ENCODE measurements at places on chromosomes 2 and 18.

- no peak for DNase-seq
Measured at GRCh38 chr2:15673919-15674636, 82.4 kb downstream of the DDX1 start.

DNA sequence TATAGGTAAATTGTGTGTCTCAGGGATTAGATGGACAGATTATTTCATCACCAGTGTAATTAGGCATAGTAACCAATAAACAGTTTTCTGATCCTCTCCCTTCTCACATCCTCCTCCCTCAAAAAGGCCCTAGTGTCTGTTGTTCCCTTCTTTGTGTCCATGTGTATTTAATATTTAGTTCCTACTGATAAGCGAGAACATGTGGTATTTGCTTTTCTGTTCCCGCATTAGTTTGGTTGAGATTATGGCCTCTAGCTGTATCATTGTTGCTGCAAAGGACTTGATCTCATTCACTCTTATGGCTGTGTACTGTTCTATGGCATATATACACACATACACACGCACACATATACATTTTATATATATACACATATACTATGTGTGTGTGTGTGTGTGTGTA lies 866.2 kb downstream of the CCDC85A start:
- no peak for DNase-seq

DNA sequence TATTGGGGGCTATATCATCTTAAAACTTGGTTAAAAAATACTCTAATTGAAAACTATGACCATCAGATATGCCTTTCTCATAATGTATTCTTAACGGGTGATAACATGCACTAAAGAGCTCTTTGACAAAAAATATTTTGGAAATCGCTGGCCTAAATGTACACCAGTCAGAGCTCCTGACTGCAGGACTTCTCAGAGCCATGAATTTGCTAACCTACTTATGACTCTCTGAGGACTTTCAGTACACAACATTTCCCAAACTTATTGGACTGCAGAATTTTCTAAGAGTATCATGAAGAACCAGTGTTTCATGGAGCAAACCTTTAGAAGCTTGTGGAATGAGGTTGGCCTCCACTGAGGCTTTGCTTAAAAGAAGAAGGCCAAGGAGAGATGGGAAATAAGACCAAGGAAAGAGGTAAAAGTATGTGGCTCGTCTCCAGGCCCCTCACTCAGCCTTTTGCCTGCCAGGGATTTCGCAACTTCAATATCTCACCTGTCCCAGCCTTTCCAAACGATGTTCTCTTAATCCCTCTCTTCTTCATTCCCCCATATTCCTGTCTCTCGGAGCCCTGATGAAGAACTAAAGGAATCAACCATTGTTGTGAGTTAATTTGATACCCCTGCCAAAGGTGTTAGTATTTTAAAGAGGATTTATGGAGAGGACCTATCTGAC lies 88.8 kb upstream of the EPC2 start:
- no peak for DNase-seq

DNA sequence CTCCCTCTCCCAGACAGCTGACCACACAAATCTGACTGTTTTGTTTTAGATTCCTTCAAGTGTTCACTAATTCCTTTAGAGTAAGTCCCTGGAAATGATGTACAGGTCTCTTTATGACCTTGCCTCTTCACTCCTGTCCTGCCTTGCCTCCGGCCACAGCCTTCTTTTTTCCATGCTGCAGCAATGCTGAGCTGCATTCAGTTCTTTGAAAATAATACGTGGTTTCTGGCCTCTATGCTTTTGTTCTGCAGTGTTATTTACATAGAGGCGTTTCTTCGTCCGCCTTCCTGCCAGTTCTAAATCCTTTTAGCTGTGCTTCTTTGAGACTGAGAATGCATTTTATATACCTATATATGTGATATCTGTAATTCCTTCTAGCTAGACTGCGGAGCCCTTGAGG lies 87.2 kb downstream of the PPP1R1C start:
- no peak for DNase-seq

DNA sequence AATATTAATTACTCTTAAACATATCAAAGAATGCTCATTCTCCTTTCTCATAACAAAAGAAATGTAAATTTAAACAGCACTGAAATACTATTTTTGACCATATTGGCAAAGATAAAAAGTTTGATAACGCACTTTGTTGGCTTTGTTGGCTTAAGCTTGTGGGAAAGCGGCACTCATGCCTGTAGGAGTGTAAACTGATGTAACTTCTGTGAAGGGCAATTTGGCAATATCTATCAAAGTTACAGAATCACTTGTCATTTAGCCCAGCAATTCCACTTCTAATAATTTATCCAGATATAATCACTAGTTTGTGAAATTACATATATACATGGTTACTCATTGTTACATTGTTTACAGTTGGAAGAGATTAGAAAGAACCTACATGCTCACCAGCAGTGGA lies 311.8 kb upstream of the STON1 start:
- no peak for DNase-seq

DNA sequence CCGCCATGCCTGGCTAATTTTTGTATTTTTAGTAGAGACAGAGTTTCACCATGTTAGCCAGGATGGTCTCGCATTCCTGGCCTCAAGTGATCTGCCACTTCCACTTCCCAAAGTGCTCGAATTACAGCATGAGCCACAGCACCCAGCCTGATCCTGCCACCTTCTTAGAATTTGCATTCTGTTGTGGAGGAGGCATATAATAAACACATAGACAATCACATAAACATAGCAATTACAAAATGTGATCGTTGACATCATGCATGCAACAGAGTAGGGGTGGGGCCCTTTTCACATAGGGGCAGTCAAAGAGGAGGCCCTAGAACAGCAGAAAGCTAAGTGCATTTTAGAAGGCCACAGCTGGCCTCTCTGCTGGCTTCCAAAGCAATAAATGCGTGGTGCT lies 39.9 kb upstream of the TSPYL6 start:
- no peak for DNase-seq

GRCh38 chr18:56085551-56085950 lies 497.6 kb upstream of the TCF4 start:
- no peak for DNase-seq

- no peak for DNase-seq
Measured at GRCh38 chr2:173117678-173118077, 42.0 kb downstream of the MAP3K20 start.

DNA sequence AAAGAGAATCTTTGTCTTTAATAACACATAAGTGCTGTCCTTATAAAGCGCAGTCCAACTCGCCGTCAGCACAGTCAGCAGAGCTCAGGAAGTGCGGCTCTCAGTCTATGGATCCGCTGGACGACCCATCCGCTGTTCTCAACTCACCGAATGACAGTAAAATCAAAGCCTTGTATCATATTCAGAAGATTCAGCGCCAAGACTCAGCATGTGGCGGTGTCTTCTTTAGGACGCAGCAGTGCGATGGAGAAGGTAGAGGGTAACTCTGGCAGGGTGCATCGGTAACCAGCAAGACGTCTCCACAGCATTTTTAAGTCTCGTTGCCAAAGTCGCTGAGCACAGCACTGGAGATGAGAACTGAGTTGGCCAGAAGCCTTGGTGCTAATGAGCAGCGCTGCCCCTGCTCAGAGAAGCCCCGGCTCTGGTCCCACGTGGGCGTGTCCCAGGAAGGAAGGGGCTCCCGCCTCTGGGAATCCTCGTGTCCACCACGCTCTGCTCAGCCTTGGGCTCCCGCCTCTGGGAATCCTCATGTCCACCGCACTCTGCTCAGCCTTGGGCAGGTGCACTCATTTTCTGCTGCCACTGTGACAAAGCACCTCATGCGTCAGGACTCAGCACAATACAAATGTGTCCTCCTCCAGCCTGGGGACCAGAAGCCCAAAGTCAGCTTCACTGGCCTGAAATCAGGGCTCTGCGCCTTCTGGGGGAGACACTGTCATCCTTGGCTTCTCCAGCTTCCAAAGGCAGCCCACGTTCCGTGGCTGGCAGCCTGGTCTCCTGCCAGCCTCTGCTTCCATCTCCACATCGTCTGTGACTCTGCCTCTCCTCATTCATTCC lies 238.0 kb upstream of the SALL3 start:
- DNase-seq: no peak

DNA sequence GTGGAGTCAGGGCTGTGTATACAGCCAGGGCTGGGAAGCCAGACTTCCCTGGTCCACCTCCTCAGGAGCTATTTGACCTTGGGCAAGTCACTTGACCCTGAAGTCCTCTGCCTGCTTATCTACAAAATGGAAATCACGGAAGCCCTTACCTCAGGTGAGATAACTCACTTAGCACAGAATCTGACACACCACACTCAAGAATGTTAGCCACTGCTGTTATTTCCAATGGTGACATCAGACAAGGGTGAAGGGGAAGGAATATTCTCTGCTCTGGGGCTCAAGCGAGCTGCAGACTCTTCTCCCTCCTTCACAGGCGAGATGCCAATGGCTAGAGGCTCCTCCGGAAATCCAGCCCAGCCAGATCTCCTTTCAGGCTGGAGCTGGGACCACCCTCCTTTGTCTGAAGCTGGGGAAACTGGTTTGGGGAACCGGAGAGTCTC lies 189.6 kb downstream of the HAUS1 start:
- DNase-seq: no peak

DNA sequence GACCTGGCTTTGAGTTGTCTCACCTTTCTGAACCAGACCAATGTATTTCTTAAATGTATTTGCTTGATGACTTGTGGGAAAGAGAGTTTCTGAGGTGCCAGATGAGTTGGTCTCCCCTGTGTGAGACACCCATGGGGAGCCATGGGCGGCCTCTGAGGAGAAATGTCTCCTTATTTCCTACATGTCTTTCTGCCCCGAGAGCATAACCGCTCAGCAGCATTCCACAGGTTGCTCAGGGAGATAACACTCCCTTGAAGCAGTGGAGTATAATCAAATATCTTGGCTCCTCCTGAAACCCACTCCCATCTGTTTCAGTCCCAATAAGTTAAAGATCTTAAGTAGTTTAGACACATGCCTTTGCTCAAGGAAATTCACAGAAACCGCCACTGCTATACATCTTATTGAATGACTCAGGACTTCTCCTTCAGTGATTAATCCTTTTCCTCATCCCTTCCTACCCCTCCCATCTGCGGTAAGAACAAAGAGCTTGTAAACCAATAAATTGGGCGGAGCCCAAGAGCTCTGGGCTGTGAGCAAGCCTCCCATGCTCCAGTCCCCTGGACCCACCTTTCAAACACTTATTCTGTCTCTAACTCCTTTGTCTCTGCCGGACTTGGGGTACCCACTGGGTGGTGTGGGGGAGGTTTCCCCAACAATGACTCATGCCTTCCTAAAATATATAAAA lies 285.5 kb upstream of the LRRTM4 start:
- no peak for DNase-seq

- no peak for DNase-seq
Measured at GRCh38 chr2:113979191-113980128, 89.6 kb downstream of the ACTR3 start.

- DNase-seq: no peak
Measured at GRCh38 chr2:154978244-154978643, 279.7 kb downstream of the KCNJ3 start.

GRCh38 chr2:150690870-150691269 lies 203.4 kb upstream of the RND3 start:
- no peak for DNase-seq

- DNase-seq: no peak
Measured at GRCh38 chr2:119511989-119512388, 12.3 kb downstream of the SCTR start.

GRCh38 chr2:27992787-27993401 lies 102.4 kb downstream of the BABAM2 start:
- no peak for DNase-seq

DNA sequence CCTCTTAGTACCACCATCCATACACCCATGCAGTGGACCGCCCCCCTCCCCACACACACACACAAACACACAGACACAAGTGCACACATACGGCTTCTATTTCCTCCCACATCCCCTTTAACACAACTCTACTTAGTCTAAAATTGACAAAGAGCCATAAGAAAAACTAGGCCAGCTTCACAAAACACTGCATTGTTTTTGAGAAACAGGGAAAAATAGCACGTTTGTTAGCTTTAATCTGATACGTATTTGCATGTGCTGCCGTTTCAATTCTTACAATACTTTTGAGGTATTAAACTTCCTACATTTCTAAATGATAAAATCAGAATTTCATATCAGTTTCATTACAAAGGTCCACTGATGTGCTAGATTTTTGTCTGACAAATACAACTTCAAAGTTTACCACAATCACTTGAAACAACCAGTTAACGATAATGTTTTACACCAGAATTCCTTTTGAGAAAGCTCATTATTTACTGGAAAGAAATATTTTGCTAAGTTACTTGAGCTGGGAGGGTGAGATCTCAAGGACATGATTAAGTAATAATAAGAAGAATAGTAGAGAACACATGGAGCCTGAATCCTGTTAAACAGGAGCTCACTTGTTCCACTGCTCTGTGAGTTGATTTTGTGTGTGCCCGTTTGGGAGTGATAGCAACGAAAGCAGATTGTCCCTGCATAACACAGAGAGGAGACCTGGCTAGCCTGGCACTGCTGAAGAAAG lies 74.5 kb downstream of the MOGAT1 start:
- DNase-seq: no peak

- no peak for DNase-seq
Measured at GRCh38 chr2:171318463-171318934, 115.3 kb downstream of the METTL8 start.

- no peak for DNase-seq
Measured at GRCh38 chr2:5849562-5849961, 157.4 kb downstream of the SOX11 start.

DNA sequence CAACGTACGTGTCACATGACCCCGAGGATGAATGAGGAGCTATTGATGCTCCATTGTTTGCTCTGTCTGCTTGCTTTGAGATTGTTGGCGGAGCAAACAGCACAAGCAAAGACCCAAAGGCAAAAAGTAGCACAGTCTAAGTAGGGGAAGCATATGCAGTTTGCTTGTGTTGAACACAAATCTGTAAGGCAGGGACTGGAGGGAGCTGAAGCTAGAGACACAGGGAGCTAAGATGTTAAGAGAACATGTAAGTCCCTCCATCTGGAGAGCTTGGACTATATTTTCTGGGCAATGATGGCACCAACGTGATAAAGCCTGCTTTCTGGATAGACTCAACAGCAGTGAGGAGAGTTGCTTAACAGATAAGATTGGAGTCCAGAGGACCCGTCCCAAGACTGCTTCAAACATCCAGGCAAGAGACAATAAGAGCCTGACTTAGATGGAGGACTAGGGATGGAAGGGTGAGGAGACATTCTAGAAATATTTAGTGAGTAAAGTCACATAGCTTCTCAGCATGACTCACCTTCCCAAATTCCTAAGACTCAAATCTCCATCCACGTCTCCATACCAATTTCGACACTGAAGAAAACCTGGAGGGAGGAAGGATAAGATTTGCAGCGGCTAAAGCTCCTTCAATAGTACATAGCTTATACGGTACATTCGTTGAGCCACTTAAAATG lies 88.1 kb upstream of the KLF7 start:
- no peak for DNase-seq

DNA sequence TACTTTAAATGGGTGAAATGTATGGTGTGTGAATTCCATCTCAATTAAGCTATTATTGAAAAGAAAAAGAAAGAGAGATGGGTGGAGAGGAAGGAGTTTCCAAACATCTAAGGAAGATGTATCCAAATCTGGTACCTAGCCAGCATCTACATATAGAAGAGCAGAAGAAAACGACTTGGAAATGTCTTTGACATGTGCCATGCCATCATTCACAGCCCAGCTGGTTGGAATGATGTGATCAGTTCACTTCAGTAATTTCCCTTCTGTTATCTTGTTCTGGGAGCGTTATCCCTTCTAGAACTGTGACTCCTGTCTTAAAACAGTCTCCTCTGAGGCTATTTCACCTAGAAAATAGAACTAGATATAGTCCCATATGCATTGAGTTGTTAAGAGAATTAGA lies 312.8 kb upstream of the GYPC start:
- DNase-seq: no peak

- no peak for DNase-seq
Measured at GRCh38 chr2:223121283-223121682, 69.3 kb downstream of the KCNE4 start.

- DNase-seq: no peak
Measured at GRCh38 chr2:241720560-241720959, 13.9 kb upstream of the D2HGDH start.

All from NCI-H1092 (cell line).